Type B pancreatic cell (in vitro differentiated cells): ENCODE measurements at places on chromosomes 6 and 20.

DNA sequence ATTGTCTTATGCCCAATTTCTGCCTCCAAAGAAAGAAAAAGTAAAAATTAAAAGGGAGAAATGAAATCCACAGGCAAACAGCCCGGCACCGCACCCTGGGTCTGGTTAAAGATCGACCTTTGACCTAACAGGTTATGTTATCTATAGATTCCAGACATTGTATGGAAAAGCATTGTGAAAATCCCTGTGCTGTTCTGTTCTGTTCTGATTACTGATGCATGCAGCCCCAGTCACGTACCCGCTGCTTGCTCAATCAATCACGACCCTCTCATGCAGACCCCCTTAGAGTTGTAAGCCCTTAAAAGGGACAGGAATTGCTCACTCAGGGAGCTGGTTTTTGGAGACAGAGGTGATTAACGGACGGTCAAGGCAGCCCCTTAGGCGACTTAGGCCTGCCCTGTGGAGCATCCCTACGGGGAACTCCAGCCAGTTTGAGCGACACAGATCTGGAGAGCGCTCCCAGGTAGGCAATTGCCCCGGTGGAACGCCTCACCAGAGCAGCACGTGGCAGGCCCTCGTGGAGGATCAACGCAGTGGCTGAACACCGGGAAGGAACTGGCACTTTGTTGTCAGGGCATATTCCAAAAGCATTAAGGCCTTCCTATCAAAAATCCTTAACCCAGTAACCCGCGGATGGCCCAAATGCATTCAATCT, 12.0 kb upstream of the HFE start:
- DNase-seq: no peak

- no peak for DNase-seq
These were observed 1.9 kb downstream of the GRM4 start for GRCh38 chr6:34143884-34144580.

GRCh38 chr20:5691918-5692618, 58.1 kb upstream of the SHLD1 start:
- no peak for DNase-seq

DNA sequence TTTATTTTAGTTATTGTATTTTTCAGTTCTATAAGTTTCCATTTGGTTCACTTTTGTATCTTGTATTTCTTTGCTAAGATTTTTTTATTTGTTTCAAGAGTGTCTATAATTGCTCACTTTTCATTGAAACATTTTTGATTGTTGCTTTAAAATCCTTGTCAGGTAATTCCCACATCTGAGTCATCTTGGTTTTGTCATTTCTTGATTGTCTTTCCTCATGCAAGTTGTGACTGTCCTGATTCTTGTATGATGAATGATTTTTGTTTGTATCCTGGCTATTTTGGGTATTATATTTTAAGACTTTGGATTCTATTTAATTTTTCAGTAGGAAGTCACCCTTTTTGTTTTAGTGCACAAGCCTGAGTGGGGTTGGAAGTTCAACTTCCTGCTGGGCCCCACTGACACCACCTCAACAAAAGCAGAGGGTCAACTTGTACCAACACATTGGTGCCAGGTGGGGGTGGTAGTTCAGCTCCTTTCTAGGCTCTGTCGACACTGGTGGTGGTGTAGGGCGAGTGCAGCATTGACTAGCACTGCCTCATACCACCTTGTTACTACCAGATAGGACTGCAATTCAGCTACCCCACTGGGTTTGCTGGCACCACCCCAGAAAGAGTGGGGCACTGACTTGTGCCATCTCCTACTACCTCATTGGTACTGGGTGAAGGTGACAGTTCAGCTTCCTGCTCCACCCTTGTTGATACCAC, 8.8 kb downstream of the RSPH3 start:
- DNase-seq: no peak

DNA sequence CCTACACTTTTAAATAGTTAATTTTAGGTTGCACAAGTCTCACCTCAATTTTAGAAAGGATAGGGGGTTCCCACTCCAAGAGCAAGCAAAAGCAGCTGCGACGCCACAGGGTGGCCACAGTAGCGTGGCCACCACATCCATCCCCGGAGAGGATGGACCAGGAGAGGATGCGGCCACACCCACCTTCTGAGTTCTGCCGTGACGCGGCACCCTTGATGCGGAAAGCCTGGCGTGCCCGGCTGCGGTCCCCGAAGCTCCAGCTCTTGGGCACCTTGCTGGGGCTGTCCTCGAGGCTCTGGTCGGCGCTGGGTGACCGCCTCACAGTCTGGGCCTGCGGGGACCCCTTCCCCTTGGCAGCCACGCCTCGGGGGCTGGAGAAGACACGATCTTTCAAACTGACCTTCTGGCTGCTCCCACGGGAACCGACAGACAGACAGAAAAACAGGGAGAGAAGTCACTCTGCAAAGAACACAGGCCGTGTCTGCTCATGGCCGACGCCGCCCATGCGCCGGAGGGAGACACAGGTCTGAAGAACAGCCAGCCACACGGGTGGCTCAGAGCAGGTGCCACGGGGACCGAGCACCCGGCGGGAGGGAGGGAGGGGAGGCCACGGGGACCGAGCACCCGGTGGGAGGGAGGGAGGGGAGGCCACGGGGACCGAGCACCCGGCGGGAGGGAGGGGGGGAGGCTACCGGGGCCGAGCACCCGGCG, 53.7 kb upstream of the CHRNA4 start:
- no peak for DNase-seq

DNA sequence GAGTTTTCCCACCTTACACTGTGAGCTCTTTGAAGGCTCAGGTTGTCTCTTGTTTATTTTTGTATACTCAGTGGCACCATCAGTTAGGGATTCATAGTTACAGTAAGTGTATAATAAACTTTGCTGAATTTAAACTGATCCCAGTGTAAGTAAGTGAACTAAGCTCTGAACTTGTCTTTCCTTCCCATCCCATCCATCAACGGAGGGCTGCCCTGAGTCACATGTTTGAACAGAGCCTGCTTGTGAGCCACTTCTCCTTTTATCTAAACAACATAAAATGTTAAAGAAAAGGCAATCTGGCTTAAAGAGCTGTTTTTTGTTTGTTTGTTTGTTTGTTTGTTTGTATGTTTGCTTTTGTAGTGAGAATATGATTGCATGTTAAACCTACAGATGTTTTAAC, 185.7 kb upstream of the MARCKS start:
- no peak for DNase-seq

DNA sequence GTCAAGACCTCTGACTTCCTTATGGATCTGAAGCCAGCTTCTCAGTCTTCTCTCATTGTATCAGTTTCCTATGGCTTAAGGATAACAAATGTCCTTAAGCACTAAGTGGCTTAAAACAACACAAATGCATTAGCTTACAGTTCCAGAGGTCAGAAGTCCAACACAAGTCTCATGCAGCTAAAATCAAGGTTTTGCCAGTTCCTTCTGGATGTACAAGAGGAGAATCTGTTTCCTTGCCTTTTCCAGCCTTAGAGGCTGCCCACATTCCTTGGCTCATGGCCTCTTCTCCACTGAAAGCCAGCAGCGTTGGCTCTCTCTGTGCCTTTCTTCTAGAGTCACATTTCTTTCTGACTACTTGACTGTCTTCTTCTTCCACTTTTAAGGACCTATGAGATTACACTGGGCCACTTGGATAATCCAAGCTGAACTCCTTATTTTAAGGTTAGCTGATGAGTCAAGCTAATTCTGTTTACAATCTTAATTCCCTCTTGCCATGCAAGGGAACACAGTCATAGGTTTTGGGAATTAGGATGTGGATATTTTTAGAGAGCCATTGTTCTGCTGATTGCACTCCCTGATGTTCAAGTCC, 179.0 kb downstream of the BCAS1 start:
- DNase-seq: no peak

DNA sequence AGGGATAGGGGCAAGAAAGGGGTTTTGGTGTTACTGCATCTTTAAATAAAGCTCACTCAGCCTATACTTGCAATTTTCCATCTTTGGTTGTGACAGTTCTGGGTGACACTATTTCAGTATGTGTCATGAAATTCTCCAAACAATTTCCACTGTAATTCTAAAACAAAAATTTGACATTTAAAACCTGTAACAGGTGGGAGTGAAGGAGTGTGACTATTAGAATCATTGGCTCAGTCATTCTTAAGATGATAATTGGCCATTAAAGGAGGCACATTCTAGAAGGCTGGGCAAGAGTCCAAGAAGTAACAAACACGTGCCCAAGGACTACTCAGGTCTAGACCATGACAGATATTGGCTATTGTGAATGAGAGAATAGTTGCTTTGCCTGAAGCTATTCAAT, 153.3 kb upstream of the ARG1 start:
- no peak for DNase-seq

DNA sequence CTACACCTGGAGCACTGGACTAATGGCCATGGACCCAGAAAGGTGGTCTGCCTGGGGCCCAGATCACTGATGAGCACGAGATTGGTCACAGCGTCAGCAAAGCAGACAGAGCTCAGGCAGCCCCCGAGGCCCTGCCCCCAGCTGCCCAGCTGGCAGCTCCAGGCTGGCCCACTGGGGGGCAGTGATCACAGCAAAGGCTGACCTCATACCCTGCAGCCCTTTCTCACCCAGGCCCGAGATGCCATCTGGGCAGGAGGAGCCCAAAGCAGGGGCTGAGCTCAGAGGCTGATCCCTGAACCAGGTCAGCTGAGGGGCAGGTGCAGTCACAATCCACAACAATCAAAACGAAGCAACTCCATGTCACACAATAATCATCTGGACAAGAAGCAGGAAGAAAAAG, 4.1 kb downstream of the MAP1LC3A start:
- no peak for DNase-seq

DNA sequence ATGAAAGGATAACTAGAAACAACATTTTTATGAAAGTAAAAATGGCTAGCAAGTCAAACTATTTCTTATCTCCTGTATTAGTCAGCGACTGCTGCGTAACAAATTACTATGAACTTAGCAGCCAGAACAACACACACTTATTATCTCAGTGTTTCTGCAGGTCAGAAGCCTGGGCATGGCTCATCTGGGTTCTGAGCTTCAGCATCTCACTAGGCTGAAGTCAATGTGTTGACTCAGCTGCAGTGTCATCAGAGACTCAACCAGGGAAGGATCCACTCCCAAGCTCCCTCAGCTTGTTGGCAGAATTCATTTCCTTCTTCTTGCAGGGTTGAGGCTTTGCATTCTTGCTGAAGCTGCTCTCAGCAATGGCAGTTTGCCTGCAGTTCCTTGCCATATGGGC, 33.2 kb upstream of the IGF2R start:
- DNase-seq: no peak

- no peak for DNase-seq
These were observed 37.7 kb upstream of the RAB22A start for GRCh38 chr20:58271606-58272351.

GRCh38 chr6:15464211-15464725, 198.6 kb downstream of the DTNBP1 start:
- DNase-seq: no peak

DNA sequence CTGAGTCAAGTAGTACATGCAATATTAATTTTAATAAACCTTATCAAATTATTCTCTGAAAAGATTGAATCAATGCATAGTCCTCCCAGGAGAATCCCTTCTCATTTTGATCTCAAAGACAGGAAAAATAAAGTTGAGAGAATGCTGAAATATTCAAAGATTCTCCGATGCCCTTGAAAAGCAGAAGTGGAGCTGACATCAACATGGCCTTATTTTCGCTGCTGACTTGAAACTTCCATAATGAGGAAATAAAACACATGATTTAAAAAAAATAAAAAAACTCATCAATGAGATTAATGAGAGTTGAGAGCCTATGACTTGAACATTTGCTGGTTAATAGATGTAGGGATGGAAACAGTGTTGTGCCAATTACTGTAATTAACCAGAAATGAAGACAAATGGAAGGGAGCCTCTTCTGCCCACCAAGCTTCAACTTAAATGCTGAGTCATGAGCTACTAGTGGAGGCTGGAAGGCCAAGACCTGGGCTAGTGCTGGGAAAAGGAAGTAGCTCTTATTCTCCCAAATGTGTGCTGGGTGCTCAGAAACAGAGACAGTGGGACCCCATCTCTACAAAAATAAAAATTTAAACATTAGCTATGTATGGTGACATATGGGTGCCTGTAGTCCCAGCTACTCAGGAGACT, 139.9 kb downstream of the BFSP1 start:
- DNase-seq: no peak

DNA sequence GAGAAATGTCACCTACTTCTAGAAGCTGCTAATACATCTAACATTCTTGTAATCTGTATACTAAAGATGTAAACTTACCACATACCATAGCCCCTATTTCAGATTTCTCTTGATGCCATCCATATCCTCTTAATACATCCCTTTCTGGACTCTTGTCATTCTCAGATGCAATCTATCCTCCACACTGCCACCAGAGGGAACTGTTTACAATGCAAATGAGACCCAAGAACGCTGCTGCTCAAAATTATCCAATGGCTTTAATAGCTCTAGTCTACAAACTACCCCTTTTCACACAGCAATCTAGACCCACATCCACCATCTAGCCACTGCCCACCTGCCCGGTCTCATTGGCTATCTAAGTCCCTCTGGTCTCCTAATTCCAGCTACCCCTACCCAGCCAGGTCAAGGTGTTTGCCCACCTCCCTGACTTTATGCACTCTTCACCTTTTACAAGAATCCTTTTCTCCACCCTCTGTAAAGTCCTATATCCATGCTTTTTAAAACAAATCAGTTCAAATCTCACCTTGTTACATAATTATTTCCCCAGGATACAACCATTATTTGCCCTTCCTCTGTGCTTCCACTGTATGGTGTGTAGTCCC, 14.8 kb downstream of the FAXC start:
- DNase-seq: no peak

GRCh38 chr6:112933947-112934346, 586.8 kb downstream of the RFPL4B start:
- no peak for DNase-seq

DNA sequence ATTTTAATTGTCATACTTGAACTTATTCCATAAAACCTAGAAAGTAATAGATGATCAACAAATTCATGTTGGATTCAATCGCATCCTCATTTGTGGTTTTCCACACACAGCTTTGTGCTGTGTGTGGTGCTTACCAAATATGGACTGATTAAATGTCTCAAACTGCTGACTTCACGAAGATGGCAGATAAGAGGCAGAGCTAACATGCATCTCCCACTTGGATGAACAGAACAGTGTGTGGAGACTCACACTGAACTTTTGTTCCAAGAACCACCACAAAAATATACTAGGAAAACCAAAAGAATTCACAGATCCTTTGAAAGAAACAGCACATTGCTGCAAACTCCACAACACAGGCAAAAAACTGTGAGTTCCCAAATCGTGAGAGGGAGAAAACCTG, 603.7 kb downstream of the TENT5A start:
- DNase-seq: no peak

DNA sequence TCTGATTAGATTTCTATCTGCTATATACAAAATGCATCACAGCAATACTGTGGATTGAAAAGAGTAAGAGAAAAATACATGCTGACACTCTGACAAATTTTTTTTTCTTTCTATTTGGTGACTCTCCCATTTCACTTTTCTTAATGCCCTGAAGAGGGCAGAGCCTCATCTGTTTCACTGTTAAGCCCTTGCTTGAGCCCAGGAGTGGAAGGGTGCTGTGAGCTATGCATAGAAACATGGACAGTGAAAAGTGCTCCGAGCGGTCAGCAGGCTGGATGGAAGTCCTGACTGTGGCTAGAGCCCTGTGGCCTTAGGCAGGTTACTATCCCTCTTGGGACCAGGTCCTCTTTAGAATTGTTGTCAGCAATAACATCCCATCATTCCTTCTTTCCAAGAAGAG, 17.4 kb upstream of the CSE1L start:
- DNase-seq: no peak
